ENCODE measurements at places on chromosomes 1 and 21.

- DNase-seq, result no peak
Observed at GRCh38 chr1:6800745-6801144, 15.5 kb downstream of the CAMTA1 start.

GRCh38 chr1:242854466-242854865, 330.0 kb upstream of the PLD5 start:
- DNase-seq, result no peak

DNA sequence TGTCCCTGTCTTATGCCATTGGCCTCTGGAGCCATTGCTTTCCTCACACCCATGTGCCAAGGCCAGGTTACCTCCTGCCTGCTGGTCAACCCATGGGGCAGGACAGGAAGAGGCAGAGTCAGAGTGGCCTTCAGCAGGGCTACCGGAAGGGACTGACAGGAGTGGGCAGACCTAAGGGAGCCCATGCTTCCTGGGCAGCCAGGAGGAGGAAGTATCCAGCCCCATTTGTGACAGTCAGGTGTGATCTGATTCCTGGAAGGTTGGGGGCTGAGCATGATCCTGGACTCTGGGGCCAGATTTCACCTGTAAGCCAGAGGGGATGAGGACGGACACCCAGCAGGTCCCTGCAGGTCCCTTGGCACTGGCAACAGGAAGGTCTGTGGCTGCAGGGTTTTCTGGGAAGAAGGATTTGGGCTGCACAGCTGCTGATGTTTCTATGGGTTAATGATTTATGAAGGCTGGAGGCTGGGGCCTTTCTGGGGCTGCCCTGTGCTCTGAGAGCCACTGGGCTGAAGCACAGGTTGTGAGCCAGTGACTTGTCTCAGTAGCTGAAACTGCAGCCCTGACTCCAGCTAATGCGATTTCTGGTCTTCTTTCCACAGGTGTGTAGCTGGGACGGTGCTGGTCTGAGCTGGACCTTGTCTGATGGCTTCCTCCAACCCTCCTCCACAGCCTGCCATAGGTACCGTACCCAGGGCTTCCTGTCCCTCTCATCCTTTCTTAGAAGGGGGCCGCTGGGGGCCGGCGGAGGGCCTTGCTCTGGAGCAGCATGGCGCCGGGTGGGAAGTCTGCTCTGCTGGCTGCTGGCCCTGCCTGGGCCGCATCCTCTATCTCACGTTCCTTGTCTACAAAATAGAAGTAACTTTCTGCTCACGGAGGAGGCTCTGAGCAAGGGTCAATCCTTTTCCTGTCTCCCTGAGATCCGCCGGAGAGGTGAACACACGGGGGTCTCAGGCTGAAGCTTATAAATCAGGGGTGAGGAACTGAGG, 40.7 kb downstream of the ARHGEF10L start:
- DNase-seq, result no peak

DNA sequence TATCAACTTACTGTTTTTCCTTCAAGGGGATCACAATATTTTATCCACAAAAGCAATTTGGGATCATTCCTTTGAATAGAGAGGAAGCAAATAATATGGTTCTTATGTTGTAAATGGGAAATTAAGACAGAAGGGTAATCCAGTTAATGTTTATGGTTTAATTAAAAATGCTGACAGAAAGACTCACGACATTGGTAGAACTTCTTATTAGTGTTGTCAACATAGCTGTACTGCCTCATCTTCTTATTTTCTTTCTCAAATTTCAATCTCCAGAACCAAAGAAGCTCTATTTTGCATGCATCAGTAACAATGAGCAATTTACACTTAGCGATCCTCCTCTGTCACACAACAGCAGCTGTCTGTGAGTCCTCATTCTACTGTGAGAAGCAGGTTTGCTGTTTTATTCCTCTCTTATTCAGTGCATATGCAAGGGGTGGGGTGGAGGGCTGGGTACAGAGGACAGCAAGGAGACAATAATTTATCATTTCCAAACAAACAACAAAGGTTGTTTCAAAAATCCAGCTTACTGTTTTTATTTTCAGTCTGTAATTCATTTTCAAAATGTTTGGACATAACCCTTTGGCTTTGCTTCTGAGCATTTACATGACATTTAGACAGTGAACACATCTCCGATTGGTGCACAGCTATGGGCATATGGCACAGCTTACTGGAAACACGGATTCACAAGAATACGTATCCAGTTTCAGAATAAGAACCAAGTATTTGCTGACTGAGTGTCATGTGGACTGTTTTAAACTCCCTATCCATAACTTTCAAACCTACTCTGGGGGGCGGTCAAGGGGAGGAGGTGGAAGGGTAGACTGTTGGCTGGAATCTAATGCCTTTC, 335.9 kb downstream of the RGS7 start:
- no peak for DNase-seq

- no peak for DNase-seq
Observed at GRCh38 chr1:205916541-205916940, 26.7 kb downstream of the SLC26A9 start.

GRCh38 chr1:7869136-7869920, 16.5 kb upstream of the UTS2 start:
- no peak for DNase-seq
